ENCODE measurements at places on chromosomes 12 and 14.

DNA sequence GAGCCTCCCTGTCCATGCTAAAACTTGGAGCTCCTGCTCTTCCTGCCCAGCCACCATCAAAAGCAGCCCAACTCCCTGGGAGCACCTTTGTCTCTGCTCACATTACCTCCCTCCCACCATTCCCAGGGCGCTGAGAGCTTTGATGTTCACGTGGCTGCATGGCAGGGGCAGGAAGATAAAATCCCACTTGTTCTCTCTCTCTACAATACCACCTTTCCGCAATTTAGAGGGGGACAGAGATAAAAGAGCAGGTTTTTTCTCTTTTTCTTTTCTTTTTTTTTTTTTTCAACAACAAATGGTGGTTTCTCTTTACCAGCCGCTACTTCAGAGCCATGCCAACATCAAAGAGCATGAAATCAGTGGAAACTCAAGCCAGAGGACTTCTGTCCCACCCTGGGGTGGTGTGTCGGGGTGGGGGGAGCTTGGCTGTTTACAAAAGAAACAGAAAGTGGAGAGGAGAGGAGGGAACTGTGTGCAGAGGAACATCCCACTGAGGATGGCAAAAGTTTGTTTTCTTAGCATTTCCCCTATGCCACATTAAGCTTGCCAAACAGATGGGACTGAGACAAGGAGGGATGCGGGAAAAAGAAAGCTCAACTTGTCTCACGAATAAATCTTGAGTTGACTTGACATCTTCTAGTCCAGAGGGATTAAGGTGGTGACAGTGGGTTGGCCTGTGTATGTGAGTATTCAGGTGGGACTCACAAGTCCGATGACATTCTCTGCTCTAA lies 103.7 kb upstream of the NUDT4 start:
- DNase-seq, result no peak

GRCh38 chr14:98564541-98564940 lies 707.5 kb downstream of the BCL11B start:
- DNase-seq, result no peak

GRCh38 chr12:6569312-6569711 lies 1.2 kb upstream of the NOP2 start:
- DNase-seq, result no peak

- DNase-seq, result no peak
These were observed 65.5 kb downstream of the SVOP start for GRCh38 chr12:108955225-108955835.

Measured in activated T-helper 1 cell treated with anti-CD3 and anti-CD28 coated beads, Interleukin-2, amount 50 U/mL, for 16 hours (primary cell).